ENCODE measurements at places on chromosomes 12 and 14.
A peak's percentile ranks its signal among the peaks of the same experiment; 100 is the strongest.

GRCh38 chr12:23169696-23170013 is 544.7 kb downstream of the ETNK1 start:
- no peak for DNase-seq

DNA sequence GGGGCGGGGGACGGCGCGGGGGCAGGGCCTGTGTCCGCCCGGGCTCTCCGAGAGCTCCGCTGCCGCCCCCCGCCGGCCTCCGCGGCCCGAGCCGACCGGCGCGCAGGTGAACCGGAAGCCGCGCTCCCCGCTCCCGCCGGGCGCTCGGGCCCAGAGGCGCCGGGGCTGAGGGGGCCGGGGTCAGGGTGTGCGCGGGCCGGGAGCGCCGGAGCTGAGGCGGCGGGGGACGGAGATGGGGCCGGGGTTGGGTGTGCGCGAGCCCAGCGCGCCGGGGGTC is 431 bp downstream of the HIP1R start:
- peak; percentile 38 for DNase-seq

DNA sequence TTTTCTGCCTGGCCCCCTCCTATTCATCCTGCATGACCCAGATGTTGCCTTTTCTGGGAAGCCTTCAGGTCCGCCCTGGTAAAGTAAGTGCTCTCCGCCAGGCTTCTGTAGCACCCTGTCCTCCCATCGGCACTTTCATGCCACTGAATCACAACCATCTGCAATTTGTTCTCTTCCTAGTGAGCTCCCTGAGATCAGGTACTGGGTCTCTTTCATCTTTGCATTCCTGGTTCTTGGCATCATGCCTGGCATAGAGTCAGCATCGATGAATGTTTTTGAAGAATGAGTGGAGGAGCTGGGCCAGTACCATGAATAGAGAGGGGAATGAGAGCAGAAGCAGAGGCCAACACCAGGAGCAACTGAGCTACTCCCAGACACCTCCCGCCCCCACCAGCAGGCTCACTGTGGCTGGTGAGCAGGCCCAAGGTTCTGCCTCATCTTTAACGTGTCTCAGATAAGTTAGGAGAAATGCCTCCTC is 13.1 kb downstream of the ZDHHC22 start:
- DNase-seq, result no peak

DNA sequence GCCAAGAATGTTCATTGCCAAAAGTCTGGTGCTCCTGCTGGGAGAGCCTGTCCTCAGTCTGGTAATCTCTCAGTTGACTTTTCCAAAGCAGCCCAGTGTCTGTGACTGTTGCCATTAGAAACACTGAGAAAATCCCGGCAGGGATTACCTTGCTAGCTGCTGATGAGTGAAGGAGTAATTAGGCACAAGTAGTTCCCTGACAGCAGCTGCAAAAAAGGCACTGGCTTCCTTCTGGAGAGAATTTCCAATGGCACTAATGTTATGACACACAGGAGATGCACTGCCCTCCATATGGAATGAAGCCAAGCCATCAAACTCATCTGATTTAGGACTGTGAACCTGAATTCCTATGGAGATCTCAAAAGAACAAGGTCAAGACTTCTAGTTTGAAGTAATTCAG is 1321.2 kb upstream of the SEL1L start:
- no peak for DNase-seq
